ENCODE measurements at places on chromosomes 6 and 20.

- DNase-seq: no peak
These were observed 372.2 kb downstream of the NRN1 start for GRCh38 chr6:5634525-5634924.

DNA sequence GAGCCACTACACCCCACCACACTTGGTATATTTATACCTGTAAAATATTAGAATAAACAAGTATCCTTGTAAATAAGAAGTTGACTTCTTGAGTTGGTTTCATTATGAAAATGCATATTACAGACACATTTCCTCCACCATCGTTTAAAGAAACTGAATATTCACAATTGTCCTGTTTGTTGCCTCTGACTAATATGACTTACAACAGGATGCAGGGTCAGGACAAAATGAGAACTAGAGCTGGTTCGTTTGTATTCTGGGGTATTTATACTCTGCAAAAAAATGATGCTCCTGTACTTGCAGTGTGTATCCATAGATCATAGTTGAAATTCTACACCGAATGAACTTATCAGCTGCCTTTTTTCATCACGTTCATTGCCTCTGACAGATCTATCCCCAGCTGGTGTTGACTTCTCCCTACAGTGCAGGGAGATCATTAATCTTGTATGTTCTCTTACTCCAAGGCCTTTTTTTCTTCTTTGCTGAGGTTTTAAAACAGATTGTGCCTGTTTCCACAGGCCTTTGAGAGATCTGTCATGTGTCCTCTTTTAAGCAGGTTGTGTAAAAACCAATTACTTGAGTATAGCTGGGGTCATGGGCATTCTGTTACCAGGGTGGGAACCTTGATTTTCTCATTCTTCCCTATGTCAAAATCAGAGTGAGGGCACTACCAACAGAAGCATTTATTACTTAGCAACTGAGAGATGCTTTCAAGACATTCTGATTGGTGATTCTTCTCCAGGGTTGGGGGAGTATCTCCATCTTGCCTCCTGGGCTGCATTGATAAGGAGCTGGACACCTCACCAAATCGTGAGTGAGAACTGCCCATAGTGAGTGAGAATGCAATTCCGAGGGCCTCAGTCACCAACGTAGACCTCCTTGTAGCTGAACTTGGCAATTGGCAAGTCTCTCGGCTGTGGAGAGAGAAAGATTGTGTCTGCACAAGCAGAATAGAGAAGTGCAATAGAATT, 78.8 kb upstream of the CD83 start:
- DNase-seq: no peak

- DNase-seq: no peak
These were observed 9.4 kb downstream of the NHSL1 start for GRCh38 chr6:138489846-138490245.

DNA sequence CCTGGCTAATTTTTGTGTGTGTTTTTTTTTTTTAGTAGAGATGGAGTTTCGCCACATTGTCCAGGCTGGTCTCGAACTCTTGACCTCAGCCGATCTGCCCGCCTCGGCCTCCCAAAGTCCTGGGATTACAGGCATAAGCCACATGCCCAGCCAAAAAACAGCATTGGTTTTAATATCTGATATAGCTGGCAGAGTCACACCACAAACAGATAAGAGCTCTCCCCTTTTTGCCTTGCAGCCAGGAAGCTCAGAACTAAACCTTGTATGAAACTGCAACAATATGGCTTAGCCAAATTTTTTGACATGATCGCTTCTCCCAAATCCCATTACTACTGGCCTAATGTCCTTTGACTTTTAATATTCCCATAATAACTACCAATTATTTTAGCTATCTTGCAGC, 4.9 kb downstream of the ACOT8 start:
- DNase-seq: no peak

DNA sequence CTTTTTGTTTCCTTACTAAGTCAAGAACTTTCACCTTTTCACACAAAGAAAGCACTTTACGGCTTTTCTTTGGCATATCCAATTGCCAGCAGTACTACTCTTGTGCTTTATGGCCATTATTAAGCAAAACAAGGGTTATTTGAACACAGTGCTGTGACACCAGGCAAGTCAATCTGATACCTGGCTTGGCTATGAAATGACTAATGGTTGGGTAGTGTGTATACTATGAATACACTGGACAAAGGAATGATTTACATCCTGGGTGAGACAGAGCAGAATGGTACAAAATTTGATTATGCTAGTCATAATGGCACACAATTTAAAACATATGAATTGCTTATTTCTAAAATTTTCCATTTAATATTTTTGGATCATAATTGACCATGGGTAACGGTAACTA, 22.1 kb upstream of the ADGRF1 start:
- no peak for DNase-seq

- no peak for DNase-seq
These were observed 105.0 kb downstream of the HUS1B start for GRCh38 chr6:551829-552350.

- DNase-seq: no peak
These were observed 161.4 kb upstream of the FLRT3 start for GRCh38 chr20:14498772-14499171.

GRCh38 chr6:14423330-14423729, 305.8 kb downstream of the CD83 start:
- DNase-seq: no peak

GRCh38 chr20:24948939-24949679, at the start of gene CST7:
Gene CST7, plus strand, starts transcription at chr20:24949269. Its CDS starts 237 bp downstream, at chr20:24949506.
- DNase-seq: no peak

DNA sequence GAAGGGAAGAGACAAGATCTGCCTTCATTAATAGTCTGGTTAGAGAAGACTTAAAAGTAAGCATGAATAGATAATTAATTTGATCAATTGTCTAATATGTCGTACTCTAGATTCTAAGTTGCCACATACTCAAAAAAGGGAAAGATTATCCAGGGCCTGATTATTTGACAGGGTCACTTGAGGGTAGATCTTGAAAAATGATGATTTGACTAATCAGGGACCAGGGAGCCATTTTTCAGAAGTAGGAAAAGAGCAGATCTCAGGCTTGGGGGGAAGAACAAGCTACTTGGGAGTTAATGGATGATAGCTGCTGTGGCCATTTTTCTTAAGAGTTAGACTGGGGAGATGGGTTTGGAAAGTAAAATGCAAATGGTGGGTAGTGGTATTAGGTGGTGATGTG, 21.0 kb downstream of the ABCF1 start:
- DNase-seq: no peak

DNA sequence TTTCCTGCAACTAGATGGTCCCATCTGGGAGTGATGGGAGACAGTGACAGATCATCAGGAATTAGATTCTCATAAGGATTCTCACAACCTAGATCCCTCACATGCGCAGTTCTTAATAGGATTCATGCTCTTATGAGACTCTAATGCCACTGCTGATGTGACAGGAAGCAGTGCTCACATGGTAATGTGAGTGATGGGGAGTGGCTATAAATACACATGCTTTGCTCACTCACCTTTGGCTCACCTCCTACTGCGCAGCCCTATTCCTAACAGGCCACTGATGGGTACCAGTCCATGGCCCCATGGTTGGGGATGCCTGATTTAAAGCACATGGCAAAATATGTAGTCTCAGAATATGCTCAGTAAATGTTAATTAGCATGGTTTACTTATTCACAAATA, 80.6 kb upstream of the MBOAT1 start:
- no peak for DNase-seq

- DNase-seq: no peak
These were observed 37.3 kb downstream of the PSMG4 start for GRCh38 chr6:3296078-3296477.

- DNase-seq: no peak
These were observed 6.4 kb downstream of the MRPL14 start for GRCh38 chr6:44120692-44121443.

DNA sequence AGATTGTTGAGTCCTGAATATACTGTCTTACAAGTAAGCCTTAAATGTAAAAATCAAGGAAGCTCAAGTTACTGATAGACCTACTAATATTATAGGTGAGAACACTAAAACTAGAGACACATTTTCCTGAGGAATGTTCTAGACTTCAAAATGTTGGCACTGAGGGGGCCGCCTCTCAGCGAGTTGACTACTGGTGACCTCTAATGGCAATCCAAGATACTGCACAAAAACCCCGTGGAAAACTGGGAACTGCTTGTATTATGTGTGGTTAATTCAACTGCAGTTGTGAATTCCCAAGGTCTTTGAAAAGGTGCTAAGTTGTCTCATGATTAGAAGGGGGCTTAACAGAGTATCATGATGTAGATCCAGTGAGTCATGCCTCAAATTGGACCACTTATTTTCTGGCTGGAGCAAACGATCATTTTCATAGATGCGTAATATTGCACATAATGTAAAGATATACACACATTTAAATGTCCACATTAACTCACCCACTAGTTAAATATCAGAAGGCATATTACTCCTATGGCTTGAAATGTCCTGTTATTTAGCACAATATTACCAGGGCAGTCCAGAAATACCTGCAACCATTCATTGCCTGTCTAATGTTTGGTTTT, 336.2 kb downstream of the FOXA2 start:
- DNase-seq: no peak

DNA sequence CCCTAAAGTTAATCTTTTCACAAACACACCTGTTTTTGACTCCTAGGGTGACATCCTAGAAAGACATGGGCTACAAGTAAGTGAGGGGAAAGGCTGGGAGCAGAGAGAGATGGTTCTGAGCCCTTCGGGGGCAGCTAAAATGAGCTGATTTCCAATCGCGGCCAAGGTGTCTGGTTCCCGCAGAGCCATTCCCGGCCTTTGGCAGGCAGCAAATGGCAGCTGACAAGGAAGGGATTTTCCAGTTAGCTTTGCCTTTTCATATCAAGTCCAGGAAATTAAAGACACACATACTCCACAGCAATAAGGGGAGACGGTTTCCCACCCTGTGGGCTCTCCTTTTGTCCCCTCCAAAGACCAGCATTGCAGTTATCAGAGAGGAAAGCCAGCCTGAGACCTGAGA, 228.5 kb downstream of the ZMYND8 start:
- no peak for DNase-seq

DNA sequence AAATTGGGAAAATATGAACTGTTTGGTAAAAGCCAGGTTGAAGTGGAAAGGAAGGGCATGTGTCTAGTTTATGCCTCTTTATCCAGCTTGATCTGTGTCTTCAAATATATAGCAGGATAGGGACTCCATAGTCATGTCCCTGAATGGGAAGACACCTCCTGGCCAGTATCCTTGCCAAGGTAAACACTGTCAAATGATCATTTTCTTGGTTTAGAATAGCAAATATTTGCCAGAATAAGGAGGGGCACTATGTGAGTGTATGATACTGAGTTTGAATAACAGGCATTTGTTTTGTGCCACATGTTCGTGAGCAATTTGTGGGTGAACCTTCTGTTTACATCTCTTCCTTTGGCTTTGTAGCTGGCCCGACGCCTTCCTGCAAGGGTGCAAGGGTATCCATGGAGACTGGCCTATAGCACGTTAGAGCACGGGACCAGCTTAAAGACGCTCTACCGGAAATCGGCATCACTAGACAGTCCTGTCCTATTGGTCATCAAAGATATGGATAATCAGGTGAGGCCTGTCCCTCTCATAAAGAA, 34.2 kb upstream of the HINT3 start:
- no peak for DNase-seq

DNA sequence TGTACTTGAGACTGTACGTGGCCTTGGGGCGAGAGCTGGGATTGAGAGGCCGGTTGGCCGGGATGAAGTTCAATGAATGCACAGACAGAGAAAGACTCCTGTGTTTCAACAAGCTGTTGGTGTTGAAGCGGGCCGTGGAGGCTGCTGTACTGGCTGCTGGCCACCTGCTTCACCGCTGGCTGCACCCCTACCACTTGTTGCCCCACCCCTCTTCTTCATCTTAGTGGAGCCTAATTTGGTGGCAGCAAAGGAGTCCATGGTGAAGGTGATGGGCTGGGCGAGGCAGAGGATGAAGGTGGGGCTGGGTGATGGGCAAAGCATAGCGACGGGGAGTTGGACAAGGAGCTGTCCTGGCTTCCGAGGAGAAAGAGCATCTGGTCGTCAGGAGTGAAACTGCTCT, 7.2 kb upstream of the ZSCAN9 start:
- no peak for DNase-seq

GRCh38 chr20:5150226-5151076, 23.6 kb downstream of the CDS2 start:
- DNase-seq: no peak

- DNase-seq: no peak
These were observed 164.0 kb downstream of the PDE7B start for GRCh38 chr6:136015531-136015930.

DNA sequence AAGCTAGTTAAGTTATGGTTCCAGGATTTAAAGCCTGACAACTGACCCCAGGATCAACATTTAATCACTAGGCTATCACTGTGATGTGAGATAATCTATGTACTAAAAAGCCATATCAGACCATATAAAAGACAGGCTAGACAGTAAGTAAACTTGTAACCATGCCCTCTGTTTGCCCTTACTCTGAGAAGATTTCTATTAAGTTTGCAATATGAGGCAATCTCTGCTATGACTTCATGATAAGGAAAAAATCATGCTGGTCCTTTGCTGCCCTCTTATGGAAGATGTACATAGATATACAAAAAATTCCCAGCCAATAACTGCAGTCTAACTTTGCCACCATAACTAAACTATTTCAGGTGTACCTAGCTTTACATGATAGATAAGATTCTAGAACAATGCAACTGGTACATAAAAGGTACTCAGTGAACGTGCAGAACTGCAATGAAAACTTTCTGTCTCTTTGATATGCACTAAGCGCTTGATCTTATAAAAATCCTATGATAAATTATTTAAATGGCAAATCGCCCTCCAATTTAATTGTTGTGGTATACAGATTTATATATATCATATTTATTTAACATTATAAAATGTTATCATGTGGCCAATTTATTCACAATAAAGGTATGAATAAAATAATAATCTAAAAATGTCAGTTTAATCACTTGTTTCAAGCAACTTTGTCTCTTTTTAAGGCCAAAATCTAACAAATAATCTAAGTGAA, 70.5 kb downstream of the FAM217A start:
- no peak for DNase-seq

GRCh38 chr6:48597951-48598350, 487.0 kb upstream of the PTCHD4 start:
- DNase-seq: no peak

GRCh38 chr6:84086056-84086455, 52.5 kb downstream of the MRAP2 start:
- no peak for DNase-seq

- no peak for DNase-seq
These were observed 1.3 kb downstream of the EPHA7 start for GRCh38 chr6:93418033-93418407.

- DNase-seq: no peak
These were observed 142.0 kb upstream of the PMEPA1 start for GRCh38 chr20:57851796-57852195.

- no peak for DNase-seq
These were observed 68.8 kb upstream of the THEMIS start for GRCh38 chr6:127969701-127970100.

- no peak for DNase-seq
These were observed 107.2 kb upstream of the BTBD3 start for GRCh38 chr20:11810311-11811083.

- no peak for DNase-seq
These were observed 107.1 kb downstream of the BANF2 start for GRCh38 chr20:17806739-17807441.

Data from omental fat pad (tissue), 4 donors.